Activated gamma-delta T cell treated with anti-CD3 and anti-CD28 coated beads, Interleukin-2, amount 50 U/mL, for 16 hours (primary cell): ENCODE measurements at places on chromosomes 6 and 20.

DNA sequence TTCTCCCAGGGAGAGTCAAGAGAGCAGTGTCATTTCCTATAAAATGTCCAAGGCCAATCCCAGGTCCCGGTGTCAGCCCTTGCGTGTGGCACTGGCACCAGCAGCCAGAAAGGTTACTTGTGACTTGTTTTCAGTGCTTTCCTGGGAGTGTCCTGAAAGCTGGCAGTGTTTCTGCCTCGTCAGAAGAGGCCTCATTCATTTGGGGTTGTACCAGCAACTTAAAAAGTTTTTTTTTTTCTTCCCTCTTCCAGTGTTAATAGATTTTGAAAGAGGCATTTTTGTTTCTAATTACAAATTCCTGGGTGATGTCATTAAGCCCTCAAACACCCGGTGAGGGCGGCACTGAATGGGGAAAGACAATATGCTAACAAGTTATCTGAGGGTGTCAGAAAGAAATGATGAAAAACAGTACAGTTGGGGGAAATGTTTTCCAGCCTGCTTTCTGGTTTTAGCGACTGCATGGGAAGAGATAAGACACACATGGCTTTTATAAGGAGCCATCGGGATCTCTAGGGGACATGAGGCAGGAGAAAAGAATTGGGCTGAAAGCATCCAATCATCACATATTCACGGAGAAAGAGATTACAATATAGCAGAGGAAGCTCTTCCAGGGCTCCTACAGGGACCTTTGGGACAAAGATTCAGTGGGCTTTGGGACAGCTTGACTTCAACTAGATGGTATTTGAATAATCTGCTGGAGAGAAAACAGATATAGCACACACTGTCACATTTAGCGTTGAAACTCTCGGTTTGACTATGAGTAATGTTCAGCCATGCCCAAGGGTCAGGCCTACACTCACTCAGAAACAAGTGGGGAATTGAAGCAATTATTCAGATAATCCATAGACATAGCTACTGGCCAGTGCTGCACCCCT, 153.0 kb downstream of the BCAS1 start:
- DNase-seq: no peak

GRCh38 chr6:42904467-42904866, 11.4 kb upstream of the PTCRA start:
- no peak for DNase-seq

GRCh38 chr6:56528412-56528841, 114.3 kb downstream of the DST start:
- DNase-seq: no peak

DNA sequence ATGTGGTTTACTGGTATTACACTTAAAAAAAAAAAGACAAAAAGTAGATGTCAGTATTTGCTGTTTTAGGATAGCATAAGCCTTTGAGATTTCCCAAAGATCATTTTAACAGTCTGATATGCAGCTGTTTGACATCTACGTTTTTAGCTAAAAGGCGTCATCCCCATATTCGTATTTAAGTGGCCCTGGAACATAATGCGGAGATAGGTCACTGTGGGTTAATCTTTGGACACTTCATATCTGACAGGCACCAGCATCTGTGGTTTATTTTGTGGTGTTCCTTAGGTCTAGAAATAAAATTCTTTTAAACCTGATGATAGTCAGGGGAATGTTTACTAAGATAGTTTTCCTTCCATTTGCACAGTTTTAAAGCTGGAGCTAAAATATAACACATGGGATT, 313.7 kb downstream of the SOX4 start:
- DNase-seq: no peak

- DNase-seq: no peak
These were observed at the start of gene FOXC1 for GRCh38 chr6:1609648-1610496. Gene FOXC1 (plus strand): TSS chr6:1609915. CDS start chr6:1610446, 531 bp downstream.

GRCh38 chr6:40474937-40475336, 112.2 kb downstream of the LRFN2 start:
- DNase-seq: no peak

DNA sequence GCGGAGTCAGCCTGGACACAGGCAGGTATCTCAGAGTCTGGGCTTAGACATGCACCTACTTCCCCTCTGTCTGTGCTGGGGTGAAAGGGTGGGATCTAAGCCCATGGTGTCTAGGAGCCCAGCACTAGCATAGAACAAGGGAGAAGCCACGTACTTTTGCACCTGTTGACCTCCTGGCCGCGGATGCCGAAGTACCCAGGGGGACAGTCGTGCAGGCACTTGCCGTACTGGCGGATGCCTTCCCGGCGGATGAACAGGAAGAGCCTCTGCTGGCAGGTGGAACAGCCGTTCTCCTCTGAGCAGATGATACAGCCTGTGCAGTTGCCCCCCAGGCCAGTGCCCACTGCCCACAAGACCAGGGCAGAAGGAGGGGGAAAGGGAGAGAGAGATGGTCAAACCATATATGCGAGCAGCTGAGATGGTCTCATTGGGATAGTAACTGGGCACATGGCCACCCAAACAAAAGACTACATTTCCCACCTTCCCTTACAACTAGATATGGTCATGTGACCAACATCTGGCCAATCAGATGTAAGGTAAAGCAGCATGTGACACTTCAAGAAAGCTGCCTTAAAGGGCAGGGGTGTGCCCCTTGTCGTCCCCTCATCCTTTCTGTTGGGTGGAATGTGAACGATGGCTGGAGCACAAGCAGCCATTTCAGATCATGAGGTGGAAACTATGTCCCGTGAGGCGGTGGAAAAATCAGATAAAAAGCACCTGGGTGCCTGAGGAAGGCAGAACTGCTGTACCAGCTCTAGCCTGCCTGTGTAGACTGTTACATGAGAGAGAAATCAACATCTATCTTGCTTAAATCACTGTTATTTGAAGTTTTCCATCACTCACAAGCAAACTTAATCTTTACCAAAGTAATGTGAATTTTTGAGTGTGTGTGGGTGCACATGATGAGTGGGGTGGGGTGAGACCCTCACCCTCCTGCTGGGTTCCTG, 34.0 kb downstream of the RSPO4 start:
- no peak for DNase-seq

DNA sequence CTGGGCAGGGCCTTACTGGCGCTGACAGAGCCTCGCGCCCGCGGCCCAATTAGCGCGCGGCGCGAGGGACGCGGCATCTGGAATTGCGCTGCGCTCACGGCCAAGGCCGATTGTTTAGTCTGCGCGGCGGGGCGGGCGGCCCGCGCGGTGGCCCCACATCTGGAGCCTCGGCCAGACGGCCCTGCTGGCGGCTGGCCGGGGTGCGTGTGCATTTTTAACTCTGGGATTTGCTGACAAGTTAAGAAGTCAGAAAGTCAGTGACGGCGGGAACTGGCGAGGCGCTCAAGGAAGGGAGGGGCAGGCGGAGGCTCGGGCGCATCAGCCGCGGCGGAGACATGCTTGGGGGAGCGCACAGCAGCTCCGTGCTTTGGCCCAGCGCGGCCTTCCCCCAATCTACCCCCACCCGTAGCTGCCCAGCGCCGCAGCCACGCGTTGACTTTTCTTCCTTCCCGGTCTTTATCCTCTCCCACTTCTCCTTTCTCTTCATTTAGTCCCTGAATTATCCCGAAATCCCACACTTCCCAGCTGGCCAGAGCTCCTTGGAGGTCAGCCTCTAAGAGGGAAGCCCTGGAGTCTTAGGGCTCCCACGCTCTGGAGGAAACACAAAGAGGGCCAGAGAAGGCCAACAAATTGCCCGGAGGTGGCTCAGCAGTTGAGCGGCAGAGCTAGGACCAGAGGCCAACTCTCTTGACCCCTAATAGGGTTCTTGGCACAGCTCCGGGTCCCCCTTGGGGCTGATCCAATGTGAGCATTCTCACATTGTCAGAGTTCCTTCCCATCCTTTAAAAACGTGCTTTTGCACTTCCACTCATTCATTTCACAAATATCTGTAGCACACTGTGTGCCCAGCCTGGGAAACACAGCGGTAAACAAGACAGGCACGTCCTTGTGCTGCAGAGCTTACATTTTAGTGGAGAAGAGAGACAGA, 40.8 kb upstream of the FOXP4 start:
- no peak for DNase-seq

DNA sequence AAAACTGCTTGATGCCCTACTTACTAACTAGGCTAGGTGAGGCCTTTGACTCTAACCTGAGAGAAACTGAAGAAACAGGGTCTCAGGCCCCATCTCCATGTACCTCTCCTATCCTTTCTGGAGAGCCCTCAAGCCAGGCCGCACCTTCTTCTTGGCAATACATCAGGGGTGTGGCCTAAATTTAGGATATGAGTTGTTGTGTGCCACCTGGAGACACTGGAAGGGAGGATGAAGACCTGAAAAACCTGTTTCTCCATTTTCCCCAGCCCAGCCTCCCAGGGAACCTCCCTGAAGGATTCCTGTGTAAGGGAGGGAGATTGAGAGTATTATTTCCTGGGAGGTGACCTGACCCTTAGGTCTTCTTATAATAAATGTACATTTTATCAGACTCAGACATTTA, 3.1 kb downstream of the LY6G6D start:
- DNase-seq: no peak

- no peak for DNase-seq
These were observed 1102.8 kb upstream of the GJE1 start for GRCh38 chr6:141029908-141030307.

- DNase-seq: no peak
These were observed 141.0 kb downstream of the MRPL14 start for GRCh38 chr6:43986177-43986825.

DNA sequence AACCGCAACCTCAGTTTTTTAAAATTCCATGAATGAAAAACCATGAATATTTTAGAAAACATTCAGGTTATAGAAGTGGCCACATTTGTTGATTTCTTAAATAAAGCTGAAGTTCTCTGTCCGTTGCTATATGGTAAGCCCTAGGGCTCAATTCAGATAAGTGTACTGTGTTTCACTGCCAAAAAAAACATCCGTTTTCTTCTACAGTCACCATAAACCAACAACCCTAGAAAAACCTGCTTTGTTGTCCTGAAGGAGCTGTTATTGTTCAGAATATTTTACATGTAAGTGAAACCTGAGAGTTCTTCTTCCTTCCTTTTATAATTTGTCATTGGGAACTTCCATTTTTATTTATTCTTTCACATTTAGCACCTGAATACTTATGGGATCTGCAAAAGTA, 274.1 kb downstream of the TFAP2A start:
- DNase-seq: no peak

- DNase-seq: no peak
These were observed 52.8 kb upstream of the RIPOR2 start for GRCh38 chr6:24988562-24988961.

DNA sequence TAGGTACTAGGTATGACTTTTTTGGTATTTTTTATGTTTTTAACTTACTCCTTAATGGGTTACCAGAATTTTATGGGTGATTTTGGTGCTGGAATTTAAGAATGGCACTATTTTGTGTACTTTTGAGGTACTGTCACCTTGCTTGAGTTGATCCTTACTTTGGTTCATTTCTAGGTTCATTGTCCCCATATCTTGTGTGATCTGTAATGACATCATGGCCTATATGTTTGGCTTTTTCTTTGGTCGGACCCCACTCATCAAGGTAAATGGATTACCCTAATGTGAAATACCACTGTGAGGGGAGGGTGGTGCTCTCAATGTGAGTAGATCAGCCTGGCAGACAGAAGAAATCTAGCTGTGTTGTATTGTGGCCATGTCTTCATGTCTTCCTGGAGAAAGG, 57.9 kb downstream of the CDS2 start:
- DNase-seq: no peak

GRCh38 chr20:5608104-5608441, 142.1 kb upstream of the SHLD1 start:
- no peak for DNase-seq

- no peak for DNase-seq
These were observed 482.9 kb downstream of the PTPRT start for GRCh38 chr20:42706759-42707158.

DNA sequence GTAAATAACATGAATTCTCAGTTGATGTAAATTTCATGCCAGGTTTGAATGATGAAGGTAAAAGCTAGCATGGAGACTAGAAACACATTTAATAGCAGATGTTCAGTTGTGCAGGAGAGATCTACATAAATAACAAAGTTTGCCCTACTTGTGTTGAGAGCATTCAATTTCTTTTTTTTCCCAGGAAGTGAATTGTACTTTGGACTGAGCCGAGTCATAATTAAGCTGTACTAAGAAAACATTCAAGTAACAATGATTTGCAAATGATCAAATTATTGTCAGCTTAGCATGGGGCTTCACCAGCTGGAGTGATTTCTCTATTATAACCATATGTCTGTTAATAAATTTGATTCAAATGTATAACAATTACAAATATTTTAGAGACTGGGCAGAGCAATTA, 893.5 kb upstream of the MAP3K7 start:
- no peak for DNase-seq

DNA sequence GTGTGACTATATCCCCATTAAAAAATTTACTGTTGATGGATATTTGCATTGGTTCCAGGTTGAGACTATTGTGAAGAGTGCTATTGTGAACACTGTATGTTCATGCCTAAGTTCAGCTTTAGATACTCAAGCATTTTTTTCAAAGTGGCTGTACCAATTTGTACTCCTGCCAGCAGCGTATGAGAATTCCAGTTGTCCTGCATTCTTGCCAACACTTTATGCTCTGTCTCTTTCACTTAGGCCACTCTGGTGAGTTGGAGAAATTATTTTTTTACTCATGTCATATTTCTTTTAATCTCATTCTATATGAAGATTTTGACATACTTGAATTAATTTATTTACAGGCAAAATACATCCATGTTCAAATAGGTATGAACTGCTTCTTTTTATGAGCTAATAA, 76.2 kb downstream of the JAG1 start:
- no peak for DNase-seq

DNA sequence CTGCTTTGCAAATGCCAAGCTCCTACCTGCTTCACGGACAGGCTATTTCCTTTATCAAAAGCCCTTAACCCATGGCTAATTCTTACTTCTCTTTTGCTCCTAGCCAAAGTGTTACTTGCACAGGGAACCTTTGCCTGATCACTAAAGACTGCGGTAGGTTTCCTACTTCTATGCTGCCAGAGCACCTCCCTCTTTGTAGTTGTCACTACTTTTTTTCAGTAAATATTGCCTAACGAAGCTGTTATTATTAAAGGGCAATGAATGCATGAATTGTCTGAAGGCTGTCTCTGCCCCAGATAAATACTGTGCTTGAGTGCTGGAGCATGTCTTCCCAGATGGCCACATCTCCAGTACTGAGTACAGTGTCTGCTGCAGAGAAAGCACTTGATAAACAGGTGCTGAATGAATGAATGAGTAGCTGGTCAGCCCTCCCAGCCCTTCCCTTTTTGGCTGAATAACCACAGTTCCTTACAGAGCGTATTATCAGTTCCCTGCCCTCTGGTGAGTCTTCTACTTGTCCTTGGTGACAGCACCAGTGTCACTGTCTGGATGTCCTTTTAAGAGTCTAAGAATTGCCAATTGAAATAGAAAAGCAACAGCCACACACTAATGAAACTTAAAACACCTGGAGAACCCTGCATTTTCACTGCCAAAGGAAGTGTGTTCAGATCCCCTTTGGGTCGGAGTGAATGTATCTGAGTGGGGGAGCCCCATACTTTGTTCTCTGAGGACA, 73.6 kb upstream of the TRAF3IP2 start:
- DNase-seq: no peak
